ENCODE measurements at places on chromosomes 16 and 17.

DNA sequence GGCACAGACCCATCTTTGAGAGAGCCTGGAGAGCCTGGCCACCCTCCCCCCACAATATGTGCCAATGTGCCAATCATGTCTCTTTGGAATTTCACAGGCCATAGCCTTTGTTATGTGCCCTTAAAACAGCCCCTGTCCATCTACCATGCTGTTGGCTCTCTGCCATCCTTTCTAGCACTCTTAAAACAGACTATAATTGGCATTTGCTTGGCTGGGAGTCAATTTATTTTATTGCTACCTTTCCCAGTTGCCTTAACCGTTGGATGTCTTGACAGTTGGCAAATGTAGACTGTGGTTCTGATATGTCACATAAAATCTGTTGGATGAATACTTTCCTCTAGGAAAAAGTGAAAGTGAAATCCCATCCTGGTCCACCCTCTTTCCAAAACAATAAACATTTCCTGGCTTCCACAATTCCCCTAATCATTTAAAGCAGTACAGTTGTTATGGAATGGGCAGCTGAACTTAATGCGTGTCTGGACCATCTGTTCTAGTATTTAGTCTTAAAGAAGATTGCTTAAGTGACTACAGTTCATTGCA lies 394.0 kb downstream of the KCNJ2 start:
- DNase-seq: no peak

DNA sequence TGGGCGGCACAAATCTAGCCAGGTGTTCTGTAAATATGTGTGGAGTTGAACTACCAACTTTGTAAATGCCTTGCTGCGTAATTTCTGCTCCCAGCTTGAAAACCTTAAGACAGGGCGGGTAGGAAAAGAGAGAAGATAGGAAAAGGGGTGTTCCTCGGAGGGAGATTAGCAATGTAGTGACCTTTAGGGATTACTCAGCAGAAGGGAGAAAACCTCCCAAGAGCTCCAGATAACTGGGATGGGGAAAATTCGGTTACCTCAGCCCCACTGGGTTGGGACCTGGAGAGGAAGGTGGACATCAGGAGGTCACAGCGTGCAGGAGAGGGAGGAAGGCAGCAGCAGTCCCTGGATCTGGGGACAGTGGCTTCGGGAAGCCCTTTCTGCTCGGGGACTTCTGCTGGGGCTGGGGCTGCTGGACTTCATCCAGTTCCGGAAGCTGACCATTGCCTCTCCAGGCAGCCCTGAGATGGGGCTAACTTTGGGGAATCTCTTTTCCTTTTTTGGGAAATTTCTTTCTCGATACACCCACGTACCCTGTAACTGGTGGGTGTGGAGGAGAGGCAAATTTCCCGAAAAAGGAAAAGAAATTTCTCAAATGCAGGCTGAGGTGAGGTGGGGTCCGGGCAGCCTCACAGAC lies 39.2 kb downstream of the MPRIP start:
- no peak for DNase-seq

GRCh38 chr16:83136419-83136818 lies 509.6 kb downstream of the CDH13 start:
- DNase-seq: no peak

GRCh38 chr16:72829846-72830775 lies 217.8 kb downstream of the ZFHX3 start:
- DNase-seq: no peak

DNA sequence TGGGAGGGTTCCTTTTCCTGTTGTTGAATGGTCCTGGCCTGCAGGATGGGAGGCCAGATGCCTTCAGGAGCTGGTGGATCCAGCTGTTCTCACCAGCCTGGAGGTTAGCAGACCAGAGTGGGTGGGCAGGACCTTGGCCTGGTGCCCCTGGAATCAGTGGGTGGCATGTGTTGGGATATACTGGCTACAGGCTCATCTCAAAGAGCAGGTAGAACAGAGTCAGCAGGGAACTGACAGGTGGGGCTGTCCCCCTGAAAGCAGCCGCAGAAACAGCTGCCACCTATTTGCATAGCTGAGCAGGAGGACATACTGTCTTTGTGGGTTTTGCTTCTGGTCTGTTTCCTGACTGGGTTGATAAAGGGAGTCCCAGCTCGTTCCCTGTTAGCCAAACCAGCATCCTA lies 144.1 kb downstream of the RAB11FIP4 start:
- DNase-seq: no peak

- no peak for DNase-seq
Measured at GRCh38 chr17:16250635-16251034, 33.6 kb downstream of the PIGL start.

DNA sequence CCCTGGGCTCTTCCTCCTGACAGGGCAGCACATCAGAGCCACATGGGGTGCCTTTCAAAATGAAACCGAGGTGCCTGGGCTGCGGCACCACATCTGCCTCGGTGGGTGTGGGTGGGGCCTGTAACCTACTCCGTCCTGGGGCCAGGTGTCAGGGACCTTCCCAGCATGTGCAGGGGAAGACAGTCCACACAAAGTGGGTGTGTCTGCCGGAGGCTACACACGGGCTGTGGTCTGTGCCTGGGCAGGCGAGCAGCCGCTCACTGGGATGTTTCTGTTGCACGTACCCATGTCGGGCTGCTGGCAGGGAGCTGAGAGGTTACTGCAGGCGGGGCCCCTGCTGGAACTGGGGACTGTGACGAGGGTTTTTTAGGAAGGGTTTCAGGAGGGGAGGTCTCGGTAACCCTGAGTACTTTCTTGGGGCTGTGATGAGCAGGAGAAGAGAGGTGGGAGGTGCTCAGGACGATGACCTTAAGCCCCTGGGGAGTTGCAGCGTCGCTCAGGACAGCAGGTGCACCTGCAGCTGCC lies 351.2 kb downstream of the SEC14L1 start:
- DNase-seq: peak; percentile 41

- no peak for DNase-seq
Measured at GRCh38 chr16:29810699-29811169, 1.3 kb upstream of the PRRT2 start.

GRCh38 chr16:31073970-31074813 lies at the start of the genes ZNF646 and ZNF668:
Gene ZNF646, plus strand, starts transcription at chr16:31074422. Its CDS starts 1,903 bp downstream, at chr16:31076325.
Gene ZNF668, minus strand, starts transcription at chr16:31074240. Its CDS starts 9,781 bp downstream, at chr16:31064459.
- peak; percentile 98 for DNase-seq

GRCh38 chr16:29766571-29766970 lies 11.5 kb upstream of the ZG16 start:
- DNase-seq: no peak

DNA sequence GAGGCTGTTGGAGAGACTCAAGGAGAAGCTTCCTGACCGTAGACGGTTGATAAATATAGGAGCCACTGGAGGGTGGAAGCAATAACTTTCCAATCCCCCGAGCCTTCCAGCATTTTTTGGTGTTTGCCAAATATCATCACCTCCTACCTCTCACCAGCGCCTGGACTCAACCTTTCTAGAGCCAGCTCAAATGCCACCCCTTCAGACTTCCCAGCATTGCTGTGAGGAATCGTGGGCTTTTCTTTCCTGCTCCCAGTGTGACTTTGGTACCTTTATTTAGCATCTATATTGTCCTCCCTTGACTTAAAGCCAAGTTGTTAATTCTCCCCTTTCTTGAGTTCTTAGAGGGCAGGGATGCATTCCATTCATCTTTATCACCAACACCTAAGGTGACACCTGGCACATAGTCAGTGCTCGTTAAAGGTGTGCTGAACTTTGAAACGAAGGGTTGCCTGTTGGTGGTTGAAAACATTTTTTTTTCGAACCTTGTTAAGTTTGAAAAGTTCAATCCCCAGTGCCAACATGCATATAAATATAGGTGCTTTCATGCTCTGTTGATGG lies 35.3 kb upstream of the CCR7 start:
- no peak for DNase-seq

DNA sequence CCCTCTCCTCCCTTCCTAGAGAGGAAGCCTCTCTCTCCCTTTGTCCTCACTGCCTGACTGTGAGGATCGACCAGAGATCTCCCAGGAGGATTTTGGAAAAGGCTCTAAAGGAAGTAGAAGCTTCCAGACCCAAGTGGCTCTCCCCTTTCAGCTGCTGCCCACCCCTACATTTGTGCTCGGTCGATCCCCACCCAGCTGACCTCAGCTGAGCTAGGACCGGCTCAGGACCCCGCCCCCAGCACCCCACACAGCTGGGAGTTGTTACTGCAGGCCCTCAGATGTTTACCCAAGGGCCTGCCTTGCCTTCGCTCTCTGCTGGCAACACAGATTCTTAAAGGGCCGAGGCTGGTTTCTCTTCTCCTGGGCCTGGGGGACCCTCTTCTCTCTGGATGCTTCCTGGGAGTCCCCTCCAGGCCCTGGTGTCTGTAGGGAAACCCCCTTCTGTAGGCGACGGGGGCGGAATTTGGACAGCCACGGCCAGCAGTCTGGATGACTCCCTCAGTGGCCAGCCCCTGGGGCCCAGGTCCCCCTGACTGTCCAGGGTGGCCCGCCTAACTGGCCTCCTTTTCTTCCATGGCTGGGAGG lies 26.9 kb upstream of the TIMP2 start:
- no peak for DNase-seq

GRCh38 chr17:41476866-41477815 lies 3.8 kb downstream of the KRT35 start:
- DNase-seq: no peak

- DNase-seq: no peak
Measured at GRCh38 chr17:15291674-15292361, 26.7 kb upstream of the PMP22 start.

DNA sequence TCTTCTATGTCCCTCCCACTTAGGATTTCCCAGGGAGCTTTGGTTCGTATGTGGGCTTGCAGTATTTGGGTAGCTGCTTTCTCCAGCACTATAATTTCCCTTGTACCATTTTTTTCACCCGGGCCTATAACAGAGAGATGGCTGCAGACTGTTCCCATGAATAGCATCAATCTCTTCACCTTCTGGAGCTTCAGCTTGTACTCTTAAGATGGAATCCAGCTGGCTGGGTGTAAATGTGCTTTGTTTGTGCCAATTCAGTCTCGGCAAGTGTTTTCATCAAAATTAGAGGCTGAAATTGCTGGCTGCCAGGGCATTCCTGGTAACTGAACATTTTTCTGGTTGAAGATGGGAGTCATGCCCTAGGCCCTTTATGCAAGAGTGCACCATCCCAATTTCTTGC lies 12.2 kb upstream of the CPD start:
- no peak for DNase-seq

DNA sequence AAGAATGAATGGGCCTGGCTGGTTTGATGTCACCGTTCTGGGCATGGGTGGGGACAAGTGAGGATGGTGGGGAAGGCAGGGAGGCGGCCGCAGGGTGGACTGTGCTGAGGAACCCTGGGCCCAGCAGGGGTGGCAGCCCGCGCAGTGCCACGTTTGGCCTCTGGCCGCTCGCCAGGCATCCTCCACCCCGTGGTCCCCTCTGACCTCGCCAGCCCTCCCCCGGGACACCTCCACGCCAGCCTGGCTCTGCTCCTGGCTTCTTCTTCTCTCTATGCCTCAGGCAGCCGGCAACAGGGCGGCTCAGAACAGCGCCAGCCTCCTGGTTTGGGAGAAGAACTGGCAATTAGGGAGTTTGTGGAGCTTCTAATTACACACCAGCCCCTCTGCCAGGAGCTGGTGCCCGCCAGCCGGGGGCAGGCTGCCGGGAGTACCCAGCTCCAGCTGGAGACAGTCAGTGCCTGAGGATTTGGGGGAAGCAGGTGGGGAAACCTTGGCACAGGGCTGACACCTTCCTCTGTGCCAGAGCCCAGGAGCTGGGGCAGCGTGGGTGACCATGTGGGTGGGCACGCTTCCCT lies 6.5 kb upstream of the SERPINF1 start:
- DNase-seq: no peak

- DNase-seq: no peak
Measured at GRCh38 chr16:4736546-4736945, 2.2 kb downstream of the DNAAF8 start.

GRCh38 chr16:14240219-14240843 lies 169.2 kb downstream of the MRTFB start:
- DNase-seq: no peak

GRCh38 chr17:15885770-15886169 lies 59.2 kb upstream of the ADORA2B start:
- no peak for DNase-seq

DNA sequence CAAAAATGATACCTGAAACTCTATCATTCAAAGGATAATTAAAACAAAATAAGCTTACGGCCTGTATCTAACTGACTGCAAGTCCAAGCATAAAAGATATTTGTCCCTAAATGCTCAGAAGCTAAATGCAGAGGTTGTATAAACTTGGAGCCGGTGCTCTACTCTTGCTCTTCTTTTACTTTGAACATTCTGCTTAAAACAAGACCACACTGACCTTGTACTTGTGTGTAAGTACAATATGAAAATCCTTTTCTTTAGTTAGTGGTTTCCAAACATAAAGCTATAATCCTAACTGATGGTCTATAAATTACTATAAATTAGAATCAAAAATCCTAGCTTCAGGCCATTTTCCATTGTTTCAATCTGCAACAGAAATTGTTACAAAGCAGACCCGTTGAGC lies 74.6 kb downstream of the SPAG9 start:
- no peak for DNase-seq

DNA sequence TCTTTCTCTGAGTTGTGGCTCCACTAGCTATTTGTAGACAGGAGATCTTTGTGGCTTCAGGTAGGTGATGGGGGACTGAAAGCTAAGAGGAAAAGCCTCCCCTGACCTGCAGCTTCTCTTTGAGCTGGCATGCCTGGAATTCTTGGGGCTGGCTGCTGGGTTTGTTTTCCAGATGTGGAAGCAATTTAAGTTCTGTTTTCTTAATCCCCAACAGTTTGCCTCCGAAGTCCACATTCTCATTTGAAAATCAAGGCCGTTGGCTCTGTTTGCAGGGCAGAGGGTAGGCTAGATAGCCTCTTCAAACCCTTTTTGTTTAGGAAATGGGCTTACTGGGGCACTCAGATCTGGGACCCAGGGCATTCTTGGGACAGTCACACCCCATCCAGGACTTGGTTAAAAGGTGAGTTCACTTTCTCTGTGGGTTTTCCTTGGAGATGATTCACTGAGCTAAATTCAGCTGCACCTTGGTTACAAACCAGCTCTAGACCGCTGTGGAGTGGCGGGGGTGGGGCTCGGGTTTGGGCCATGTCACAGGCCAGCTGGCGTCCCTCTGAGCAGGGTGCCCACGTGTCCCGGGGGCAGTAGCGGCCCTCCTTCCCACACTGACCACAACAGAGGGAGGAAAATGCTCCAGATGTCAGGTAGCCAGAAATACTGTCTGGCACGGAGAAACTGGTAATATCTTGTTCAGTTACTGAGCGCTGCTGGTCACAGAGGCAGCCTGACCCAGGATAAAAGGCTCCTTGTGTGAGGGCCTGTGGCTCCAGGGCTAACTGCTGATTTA lies 108.5 kb downstream of the RAB11FIP4 start:
- peak; percentile 41 for DNase-seq

- DNase-seq: no peak
Measured at GRCh38 chr16:86671486-86672178, 93.3 kb downstream of the FOXL1 start.

GRCh38 chr16:1333149-1333812 lies at the start of gene BAIAP3:
Gene BAIAP3, plus strand, starts transcription at chr16:1333645. Its CDS starts 4,905 bp downstream, at chr16:1338550.
- peak; percentile 50 for DNase-seq

DNA sequence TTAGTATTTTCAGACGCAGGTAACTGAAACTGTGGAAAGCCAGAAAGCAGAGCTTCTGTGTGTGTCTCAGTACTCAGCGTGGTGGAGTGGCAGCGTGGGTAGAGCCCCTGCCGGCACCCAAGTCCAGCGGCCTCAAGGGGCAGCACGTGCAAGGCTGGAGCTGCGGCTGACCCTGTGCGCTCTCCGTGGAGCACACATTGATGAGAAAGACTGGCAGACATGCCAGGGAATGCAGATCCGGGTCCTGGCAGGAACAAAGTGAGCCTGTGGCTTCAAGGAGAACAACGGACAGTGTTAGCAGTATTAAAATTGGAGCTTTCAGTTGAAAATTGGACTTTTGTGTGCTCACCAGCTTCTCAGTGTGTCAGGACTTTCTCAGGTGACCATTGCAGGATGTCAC lies 23.3 kb downstream of the ZC3H18 start:
- no peak for DNase-seq
